ENCODE measurements at places on chromosomes 13 and 19.
A peak's percentile ranks its signal among the peaks of the same experiment; 100 is the strongest.

DNA sequence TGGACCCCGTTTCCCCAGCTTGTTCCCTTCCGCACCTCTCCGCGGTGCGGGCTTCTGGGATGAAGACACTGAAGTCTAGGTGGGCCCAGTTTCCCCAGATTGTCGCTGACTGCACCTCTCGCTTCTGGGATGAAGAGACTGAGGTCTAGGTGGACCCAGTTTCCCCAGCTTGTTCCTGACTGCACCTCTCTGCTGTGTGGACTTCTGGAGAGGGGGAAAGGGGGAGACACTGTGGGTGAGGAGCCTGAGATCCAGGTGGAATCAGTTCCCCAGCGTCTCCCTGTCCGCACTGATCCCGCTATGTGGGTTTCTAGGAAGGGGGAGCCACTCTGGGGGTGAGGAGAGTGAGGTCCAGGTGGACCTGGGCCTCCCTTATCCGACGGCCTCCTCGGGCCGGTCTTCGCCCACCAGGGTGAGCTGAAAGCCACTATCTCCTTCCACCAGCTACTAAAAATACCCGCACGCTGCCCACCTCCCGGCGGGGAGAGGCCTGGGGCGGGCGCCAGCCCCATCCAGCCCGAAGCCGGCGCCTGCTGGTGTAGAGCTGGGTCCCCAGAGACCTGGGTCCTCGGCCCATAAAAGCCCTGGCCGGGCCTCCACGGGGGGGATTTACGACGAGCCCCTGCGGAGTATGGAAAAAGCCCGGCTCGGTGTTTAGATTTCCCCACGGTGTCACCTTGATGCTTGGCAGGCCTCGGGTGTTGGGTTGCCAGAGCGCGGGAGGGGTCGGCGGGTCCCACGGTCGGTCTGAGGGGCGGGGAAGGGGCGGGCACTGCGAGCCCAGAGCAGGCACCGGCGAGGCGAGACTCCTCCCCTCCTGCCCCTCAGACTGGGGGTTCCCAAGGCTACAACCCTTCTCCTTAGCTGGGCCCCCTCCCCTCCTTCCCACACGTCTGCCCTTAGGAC, 10.6 kb downstream of the FUT6 start:
- DNase-seq = no peak

GRCh38 chr13:73077865-73078264, 19.1 kb downstream of the KLF5 start:
- no peak for DNase-seq

GRCh38 chr19:45607071-45608029, 5.3 kb upstream of the GPR4 start:
- DNase-seq = peak; percentile 28

DNA sequence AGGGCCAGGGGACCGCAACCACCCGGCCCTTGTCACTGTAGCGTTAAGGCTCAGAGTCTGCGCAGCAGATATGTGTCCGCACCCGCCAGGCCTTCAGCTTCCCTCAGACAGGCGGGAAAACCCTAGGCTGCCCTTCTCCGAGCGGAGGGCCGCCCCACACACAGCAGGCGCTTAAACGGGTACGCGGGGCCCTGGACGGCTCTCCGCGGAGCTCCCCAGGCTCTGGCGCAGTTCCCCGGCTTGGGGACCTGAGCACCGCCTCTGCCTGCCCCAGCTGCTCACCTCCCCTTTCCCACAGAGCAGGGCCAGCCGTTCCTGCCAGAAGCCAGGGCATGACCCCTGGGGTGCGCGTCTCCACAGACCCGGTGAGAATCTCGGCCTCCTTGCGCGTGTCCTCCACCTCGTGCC, 593 bp downstream of the ZNF135 start:
- DNase-seq = no peak

DNA sequence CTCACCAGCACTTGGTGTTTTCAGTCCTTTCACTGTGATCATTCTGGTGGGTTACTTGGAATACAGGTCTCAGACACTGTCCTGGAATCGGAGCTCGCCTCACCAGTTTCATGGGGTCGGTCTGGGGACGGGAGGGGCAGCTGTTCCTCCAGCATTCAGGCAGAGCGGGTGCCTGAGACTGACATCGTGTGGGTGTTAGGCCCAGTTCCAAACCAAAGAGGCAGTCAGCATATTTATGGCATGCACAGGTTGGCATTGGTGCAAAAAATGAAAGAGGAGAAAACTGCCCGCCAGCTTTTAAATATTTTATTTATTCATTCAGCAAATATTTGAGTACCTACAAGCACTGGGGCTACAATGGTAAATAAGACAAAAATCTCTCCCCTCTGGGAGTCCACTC, 20.1 kb downstream of the PLEKHF1 start:
- DNase-seq = no peak

DNA sequence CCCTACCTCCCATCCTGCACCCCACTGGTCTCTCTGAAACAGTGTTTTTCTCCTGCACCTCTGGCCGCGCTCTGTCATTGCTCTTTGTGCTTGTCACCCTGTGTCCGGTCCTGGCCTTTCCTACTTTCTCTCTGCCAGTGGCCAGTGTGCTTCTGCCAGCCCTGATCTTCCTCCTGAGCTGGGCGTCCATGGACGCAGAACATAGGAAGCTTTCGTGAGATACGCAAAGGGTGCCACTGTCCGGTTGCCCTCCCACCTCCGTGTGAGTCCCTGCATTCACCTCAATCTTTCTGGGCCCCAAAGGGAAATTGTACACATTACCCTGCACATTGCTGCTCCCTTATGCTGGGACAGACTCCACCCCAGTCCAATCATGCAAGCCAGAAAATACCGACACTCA, 105.7 kb upstream of the SOX1 start:
- DNase-seq = no peak

- no peak for DNase-seq
Observed at GRCh38 chr19:3586127-3586626, 899 bp downstream of the GIPC3 start.

DNA sequence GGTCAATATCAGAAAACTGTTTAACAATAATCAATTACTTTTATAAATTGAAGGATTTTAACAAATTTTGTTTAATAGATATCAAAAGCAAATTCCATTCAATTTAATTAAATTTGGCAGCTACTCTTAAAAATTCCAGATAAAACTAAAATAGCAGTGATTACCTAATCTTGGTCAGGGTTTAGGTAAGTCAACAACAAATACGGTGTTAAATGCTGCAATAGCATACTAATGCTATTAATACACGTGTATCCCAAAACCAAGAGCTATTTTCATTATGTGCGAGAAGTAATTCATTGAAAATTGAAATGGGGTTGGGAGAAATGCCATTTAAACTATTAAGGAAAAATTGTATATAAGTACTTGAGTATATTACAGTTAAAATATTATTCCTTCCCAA, 105.6 kb downstream of the DHRS12 start:
- DNase-seq = no peak

- DNase-seq = no peak
Observed at GRCh38 chr13:46165485-46166223, 16.3 kb downstream of the LCP1 start.

GRCh38 chr13:101554420-101555125, 102.1 kb downstream of the ITGBL1 start:
- DNase-seq = no peak

DNA sequence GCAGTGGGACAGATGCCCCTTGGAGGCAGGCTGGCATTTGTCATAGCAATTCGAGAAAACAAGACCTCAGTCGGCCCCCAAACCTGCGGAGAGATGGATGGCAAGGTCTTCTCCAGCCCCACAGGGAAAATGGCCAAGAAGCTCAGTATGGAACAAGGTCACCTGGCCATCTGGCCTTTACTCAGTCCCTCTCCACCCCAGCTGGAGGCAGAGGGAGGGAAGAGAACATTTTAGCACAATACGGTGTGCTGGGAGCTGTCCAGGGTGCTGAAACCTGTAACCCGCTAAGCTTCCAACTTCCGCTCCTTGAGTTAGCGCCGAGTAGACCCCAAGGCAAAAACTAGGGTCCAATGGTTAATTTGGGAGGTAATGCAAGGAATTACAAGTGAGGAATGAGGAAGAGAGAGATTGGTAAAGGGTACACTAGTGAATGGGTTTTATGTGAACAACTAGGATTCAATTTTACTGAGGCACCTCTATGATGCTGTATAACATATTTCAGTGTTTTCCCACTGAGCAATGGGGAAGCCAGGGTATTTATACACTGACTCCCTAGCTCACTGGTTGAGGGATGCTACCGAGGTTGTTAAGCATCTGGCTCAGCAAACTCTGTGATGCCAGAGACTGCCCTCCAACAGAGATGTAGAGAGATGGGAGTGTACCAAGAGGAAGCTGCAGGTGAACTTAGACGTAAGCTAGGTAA, 64.3 kb downstream of the CACNA1A start:
- no peak for DNase-seq

DNA sequence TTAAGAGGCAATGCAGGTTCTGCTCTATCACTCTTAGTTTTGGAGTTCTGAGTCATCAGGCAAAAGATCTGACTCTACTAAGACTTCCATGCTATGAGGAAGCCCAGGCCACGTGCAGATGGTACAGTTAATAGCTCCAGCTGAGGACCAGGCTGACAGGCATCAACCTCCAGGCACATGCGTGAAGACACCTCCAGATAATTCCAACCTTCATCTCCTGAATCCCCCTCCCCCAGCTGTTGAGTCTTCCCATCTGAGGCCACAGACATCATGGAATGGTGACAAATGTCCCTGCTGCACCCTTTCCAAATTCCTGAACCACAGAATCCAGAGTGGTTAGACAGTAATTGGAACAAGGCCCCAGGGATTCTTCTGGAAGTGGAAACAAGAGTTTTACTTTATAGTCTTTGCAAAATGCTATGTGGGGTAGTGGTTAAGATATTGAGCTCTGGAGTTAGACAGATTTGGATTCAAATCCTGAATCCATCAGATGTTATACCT, 183.8 kb downstream of the KLF5 start:
- no peak for DNase-seq

DNA sequence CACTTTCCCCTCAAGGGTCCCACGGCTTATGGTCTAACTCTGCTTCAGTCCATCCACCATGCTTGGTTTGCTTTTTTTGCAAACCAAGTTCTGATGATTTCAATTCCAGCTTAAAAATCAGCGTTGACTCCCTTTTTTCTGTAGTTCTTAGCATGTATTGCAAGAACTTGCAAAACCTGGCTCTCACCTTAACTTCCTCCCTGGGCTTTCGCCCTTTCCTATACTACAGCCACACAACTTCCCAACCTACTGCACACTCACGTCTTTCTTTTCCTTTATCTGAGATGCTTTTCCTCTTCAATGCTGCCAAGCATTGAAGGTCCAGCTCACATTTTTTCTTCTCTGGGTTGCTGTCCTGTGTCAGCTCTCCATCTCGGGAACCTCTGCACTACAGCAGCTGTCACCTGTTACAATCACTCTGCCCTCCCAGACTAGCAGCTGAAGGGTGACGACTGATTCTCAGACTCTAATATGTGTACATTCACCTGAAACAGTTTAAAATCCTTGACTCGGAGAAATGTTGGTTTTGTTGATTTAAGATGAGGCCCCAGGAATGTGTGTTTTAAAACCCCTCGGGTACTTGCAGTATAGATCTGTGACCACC, 143.7 kb downstream of the FREM2 start:
- no peak for DNase-seq

- no peak for DNase-seq
Observed at GRCh38 chr13:20711301-20712044, 8.0 kb downstream of the IL17D start.

- no peak for DNase-seq
Observed at GRCh38 chr19:39971380-39972035, 543 bp downstream of the PSMC4 start.

GRCh38 chr19:49333418-49333805, 1.8 kb upstream of the CD37 start:
- no peak for DNase-seq

DNA sequence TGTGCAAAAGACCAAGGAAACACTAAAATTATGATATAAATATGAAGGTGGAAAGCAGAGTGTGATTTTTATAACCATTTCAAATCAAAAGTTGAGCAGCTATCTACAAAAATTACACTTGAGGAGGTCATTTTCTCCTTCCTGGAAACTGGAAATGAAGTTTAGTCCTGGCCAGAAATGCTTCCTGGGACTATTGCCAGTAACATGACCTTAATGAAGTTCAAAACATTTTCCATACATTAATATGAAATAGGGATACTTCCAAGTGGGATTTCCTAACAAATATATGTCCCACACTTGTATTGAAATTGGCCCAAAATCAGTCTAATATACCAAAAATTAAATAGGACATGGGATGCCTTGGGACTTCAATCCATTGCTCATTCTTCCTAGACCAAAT, 1556.8 kb upstream of the MIR17HG start:
- no peak for DNase-seq

- DNase-seq = no peak
Observed at GRCh38 chr13:108328848-108329247, 59.3 kb downstream of the TNFSF13B start.

DNA sequence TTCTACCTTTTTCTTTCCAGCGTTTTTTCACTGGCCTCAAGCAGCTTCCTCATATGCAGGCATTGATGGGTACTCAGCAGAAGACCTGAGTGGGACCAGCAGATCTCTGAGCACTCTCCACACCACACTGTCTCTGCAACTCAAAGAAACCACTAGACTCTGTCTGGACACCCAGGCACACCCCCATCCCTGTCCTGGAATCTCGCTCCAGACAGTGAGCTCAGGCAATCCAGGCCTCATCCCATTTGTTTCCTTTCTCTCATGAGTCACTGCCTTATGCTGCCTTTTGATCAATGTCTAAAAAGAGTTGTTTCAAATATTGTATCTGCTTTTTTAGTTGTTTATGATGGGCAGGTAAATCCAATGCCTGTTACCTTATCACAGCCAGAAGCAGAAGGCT, 19.7 kb upstream of the POP4 start:
- DNase-seq = no peak

GRCh38 chr19:48629599-48630295, 7.4 kb downstream of the DBP start:
- DNase-seq = no peak

DNA sequence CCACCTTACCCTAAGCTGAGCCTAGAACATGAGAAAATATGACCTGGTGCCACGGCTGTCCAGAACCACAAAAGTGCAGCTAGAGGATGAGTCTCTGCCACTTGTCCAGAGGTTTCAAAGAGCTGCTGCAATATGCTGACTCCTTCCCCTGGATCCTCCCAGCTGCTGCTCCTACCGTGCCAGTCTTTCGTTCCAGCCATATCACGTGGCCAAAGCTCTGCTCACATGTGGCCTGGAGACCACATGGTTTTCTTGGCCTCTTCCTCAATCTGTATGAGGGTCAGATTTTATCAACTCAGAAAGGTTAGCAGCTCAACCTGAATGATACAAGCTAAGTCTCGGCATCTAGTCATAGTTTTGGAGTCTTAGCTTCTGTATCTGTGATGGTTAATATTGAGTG, 3.2 kb upstream of the SACS start:
- no peak for DNase-seq

DNA sequence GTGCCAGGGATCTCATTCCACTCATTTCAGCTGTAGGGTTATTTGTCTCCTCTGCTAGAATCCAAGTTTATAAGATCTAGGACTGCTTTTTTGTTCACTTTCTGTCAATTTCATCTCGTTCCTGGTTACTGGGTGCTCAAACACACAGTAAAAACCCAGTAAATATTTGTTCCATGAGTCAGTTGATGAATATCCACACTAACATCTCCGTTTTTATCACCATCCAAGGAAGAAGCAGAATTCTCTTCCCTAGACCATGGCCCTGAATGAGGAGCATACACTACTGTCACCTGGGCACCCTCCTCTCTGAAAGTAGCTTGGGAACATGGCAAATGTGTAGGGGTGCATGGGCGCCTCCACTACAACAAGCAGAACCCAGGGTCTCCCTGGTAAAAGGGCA, 390.8 kb downstream of the FOXO1 start:
- DNase-seq = no peak

- DNase-seq = no peak
Observed at GRCh38 chr13:80551650-80552497, 210.9 kb upstream of the SPRY2 start.
